ENCODE measurements at places on chromosomes 11 and 22. TPM values are rescaled to one million over a fixed set of nuclear protein-coding genes. Genes with fewer than 3 reads are reported as not detected.

Gene SYT12
- 0.03 TPM for total RNA-seq

Gene OR6T1
- total RNA-seq = not detected

Gene CCDC88B
- total RNA-seq = 7.1 TPM

Gene MOGAT2
- not detected for total RNA-seq

Gene CLTCL1
- 8.9 TPM for total RNA-seq

Gene C1QTNF4
- total RNA-seq = not detected

Gene LYVE1
- total RNA-seq = not detected

Gene IGSF9B
- 0.64 TPM for total RNA-seq

Gene B3GAT1
- total RNA-seq = 0.45 TPM

Gene OR5B3
- total RNA-seq = not detected

Gene MFRP
- total RNA-seq = not detected

Gene EIF3M
- 829 TPM for total RNA-seq

Gene ST14
- 0.07 TPM for total RNA-seq

Gene SUSD2
- 0.17 TPM for total RNA-seq

Gene PIK3IP1
- total RNA-seq = 1.1 TPM

Gene P2RX3
- total RNA-seq = not detected

Gene RIMBP3C
- 0.35 TPM for total RNA-seq

Gene NAA40
- total RNA-seq = 15.9 TPM

Gene SOX6
- 0.13 TPM for total RNA-seq

Gene PYGM
- 0.02 TPM for total RNA-seq

Gene SYCE3
- not detected for total RNA-seq

Gene ROM1
- total RNA-seq = 7.7 TPM

Gene OR5B21
- not detected for total RNA-seq

Gene OR52D1
- not detected for total RNA-seq

Gene UPK2
- total RNA-seq = not detected

Gene NDUFS3
- 101 TPM for total RNA-seq

Gene RBMXL2
- not detected for total RNA-seq

Gene ART5
- not detected for total RNA-seq

Gene TRIM22
- total RNA-seq = 12.3 TPM

Gene KCNE3
- not detected for total RNA-seq

Gene DAGLA
- total RNA-seq = 3.7 TPM

Gene OR5P2
- not detected for total RNA-seq

Gene CABP4
- total RNA-seq = not detected

Data from HT1080 (cell line).